ENCODE measurements at places on chromosomes 1 and 21.

GRCh38 chr21:17782051-17782450 lies 37.1 kb downstream of the C21orf91 start:
- DNase-seq = no peak

DNA sequence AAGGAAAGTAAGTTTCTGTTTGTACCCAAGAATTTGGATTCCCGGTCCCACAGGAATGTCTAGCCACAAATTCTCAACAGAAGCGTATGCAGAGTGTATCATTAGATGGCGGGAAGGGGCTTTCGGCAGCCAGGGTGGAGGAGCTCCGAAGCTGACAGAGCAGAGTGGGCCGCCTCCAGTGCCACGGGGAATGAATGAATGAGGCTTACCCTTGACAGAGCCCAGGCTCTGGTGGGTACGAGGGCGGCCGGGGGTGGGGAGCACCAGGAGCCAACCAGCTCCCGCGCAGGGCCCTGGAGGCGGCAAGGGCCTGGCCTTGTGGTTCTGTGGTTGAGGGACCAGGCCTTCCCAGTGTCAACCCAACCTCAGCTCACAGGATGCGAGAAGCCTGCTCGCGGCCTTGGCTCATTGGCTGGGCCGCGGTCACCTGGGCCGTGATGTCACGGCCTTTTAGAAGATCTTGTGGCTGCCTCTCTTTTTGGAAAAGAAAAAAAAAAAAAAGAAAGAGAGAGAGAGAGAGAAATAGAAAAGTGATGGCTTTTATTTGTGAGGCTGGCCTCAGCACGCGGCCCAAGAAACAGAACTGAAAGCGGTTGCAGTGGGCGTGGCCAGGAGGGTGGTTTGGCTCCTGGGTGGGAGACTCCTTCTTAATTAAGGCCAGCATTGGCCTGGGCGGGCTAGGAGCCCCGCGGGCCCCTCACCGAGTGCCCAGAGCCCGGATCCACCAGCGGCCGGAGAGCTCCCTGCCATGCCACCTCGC lies 34.9 kb upstream of the RUNX3 start:
- no peak for DNase-seq

DNA sequence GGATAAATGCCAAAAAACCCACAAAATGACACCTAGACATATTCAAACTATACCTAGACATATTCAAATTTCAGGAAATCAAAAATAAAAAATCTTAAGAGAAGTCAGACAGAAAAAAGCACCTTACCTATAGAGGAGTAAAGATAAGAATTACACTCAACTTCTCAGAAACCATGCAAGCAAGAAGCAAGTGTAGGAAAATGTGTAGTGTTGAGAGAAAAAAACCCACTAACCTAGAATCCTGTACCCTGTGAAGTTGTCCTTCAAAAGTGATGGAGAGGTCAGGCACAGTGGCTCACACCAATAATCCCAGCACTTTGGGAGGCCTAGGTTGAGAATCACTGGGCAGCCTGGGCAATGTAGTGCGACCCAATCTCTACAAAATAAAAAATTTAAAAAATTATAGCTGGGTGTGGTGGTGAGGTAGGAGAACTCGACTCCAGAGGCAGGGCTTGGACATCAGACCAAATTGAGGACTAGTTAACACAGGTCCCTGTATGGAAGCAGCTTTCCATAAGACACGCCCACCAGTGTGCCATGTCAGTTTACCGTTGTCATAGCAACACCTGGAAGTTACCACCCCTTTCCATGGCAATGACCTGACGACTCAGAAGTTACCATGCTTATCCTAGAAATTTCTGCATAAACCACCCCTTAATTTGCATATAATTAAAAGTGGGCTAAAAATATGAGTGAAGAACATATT lies 20.7 kb downstream of the PDIK1L start:
- no peak for DNase-seq

DNA sequence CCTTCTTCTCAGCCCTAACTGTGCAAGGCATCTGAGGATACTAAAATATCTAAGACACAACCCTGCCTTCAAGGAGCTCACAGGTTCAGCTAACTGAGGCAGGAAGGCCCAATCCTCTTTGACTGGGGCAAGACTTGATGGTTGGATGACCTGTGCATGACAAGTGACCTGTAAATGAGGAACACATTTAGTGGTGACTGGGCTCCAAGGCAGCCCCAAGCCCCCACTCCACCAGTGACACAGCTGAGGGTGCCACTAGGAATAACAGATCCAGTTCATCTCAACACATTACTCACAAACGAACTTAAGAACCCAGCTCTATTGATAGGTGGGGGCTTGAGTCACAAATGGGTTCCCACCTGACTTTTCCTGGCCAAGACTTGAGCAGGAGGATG lies 244.7 kb upstream of the IRF2BP2 start:
- DNase-seq = no peak

DNA sequence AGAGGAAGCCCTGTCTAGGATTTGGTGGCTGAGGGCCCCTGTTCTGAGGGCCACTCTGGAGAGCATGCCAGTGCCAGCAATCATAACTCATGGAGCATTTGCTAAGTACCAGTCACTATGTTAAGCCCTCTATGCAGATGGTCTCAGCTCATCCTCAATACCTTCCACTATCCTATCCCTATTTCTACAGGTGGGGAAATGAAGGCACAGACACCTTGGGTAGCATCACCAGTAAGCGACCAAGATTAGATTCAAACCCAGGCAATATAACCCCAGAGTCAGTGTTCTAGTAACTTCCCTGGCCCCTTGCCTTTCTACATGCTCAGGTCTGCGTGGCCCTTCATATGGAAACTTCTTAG lies 7.9 kb upstream of the NBPF1 start:
- no peak for DNase-seq

- DNase-seq = no peak
Observed at GRCh38 chr1:47578721-47579419, 141.0 kb downstream of the FOXD2 start.

DNA sequence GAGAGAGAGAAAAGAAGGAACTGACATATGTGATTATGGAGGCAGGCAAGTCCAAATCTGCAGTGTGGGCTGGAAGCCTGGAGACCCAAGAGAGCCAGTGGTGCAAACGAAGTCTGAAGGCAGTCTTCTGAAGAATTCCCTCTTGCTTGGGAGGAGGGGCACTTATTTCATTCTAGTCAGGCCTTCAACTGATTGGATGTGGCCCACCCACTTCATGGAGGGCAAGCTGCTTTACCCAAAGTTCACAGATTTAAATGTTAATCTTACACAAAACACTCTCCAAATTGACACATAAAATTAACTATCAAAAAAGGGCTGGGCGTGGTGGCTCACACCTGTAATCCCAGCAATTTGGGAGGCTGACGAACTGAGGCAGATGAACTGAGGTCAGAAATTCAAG lies 103.5 kb upstream of the RAB3GAP2 start:
- no peak for DNase-seq

DNA sequence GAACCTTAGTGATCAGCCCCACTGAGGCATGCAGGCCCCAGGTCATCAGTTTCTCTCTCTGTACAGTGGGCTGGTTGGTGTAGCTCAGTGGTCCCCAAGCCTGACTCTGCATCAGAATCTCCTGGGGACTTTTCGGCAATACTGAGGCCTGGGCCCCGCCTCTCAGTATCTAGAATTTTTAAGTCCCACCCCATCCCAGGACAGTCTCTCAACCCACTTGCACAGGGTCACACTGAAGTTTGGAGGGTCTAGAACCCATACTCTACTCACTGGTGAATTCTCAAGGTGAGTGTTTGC lies 216.4 kb downstream of the MATN1 start:
- no peak for DNase-seq

DNA sequence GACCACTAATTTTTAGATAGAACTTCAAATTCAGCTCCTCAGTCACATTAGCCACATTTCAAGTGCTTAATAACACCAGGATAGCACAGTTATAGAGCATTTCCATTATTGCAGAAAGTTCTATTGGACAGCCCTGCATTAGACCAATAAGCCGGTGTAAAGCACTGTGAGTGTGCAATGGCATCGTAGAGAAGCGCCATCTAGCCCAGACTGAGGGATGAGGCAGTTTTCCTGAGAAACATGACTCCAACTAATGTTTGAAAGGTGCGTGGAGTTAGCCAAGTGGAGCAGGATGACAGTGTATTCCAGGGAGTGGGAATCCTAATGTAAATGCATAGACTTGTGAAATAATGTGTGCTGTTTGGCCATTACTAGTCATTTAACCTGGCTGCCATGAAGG lies 7.7 kb downstream of the RPE65 start:
- DNase-seq = no peak

DNA sequence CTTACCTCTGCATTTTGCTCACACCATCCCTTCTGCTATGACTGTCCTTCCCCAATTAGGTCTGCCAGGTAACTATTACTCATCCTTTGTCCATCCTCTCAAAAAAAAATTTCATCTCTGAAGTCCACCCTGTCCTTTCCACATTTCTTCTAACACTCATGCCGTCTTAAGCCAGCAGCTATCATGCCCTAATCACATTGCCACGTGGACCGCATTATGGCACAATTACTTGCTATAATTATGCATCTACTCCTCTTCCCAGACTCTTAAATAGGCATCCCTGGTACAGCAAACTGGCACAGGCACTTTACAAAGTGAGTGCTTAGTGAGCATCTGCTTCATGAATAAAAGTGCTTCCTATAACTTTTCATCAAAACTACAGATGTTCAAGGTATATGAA lies 295.4 kb upstream of the ESRRG start:
- no peak for DNase-seq

GRCh38 chr1:211921579-211922095 lies 91.1 kb upstream of the LPGAT1 start:
- DNase-seq = no peak

GRCh38 chr1:173195596-173196088 lies 11.5 kb downstream of the TNFSF4 start:
- DNase-seq = no peak

DNA sequence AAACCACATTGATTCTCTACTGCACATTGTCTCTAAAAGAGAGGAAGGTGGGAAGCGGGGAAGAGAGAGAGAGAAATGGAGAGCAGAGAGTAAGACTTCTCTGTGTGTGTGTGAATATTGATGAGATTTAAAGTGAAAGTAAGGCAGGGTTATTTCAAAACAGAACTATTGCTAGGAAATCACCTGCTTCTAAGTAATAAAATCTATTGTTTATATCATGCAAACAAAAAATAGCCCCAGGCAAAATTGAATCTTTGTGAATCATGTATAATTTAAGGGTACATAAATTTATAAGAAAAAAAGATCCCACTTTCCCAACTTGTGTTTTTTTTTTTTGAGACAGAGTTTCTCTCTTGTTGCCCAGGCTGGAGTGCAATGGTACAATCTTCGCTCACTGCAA lies 1.2 kb upstream of the GBP7 start:
- no peak for DNase-seq

GRCh38 chr1:7121622-7121988 lies 336.4 kb downstream of the CAMTA1 start:
- peak; percentile 53 for DNase-seq

- DNase-seq = no peak
Observed at GRCh38 chr1:14791654-14792053, 193.2 kb downstream of the KAZN start.

DNA sequence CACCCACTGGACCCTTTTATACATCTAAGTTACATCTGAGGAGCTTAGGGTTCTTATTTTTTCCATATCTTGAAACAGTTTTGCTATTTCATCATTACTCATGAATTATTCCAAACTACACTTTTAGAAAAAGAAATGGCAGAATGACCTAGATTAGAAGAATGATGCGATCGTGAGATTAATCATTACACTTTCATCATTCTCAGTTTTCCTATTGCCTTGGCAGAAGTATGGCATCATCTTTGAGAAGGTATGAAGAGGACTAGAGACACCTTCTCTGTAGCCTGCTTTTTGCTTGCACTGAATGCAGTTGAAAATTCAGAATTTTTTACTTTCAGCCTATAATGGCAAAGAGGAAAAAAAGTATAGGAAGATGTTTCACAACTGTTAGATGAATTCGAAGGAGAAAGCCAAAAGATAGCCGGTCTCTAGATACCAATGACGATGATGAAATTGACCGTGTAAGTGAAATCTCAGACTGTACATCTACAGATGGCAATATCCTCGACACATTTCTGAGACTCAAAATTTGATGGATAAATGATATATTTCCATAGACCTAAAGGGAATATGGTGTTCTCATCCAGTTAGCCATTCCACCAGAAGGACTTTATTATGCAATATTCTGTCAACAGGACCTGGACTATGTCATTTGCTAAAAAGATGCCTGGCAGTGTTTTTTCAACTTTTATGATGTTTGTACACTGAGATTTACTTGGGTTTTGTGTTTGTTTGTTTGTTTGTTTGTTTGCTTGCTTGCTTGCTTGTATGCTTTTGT lies 191.8 kb downstream of the TOMM20 start:
- no peak for DNase-seq

GRCh38 chr1:61448914-61449313 lies 276.0 kb downstream of the TM2D1 start:
- peak; percentile 78 for DNase-seq

- no peak for DNase-seq
Observed at GRCh38 chr1:245512181-245512888, 357.6 kb downstream of the KIF26B start.

DNA sequence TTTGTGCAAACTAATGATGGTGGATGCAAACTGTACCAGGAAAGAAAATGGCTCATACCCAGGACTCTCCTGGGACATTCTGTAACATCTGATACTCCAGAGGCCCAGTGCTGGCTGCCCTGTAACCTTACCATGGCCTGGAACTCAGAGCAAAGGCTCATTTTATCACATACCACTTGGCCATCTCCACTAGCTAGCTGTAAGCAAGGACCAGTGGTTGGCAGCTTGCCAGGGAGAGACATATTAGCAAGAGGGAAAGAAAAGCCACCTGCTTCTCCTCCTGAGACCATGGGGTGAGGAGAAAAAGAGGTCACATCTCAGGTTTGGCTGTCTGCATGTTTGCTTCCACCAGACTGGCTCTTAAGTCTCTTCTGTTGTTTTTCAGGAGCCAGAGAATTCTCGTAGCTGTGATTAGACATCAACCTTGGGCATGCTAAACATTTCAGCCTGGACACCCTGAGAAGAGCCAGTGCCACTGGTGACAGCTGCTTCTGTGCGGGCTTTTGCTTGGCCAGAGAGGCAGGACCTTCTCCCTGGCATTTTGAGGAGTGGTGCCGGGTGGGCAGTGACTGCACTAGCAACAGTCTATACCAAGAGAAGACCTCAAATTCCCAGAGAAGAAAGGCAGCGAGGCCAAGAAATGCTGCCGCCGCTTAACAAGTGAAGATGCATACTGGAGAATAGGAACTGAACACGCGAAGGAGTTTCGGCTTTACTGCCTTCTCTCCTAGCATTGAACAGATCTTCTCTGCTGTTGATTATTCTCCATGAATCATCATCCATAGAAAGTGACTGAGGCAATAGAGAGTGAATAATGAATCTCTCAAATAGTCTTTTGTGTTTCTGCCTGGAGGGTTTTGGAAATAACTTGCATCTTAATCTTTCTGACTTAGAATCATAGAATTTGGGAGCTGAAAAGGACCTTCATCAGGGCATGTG lies 6.7 kb upstream of the INKA2 start:
- no peak for DNase-seq

Data from testis (tissue), 5 donors.